ENCODE measurements at places on chromosomes 3 and 15. TPM values are rescaled to one million over a fixed set of nuclear protein-coding genes. Genes with fewer than 3 reads are reported as not detected.

DNA sequence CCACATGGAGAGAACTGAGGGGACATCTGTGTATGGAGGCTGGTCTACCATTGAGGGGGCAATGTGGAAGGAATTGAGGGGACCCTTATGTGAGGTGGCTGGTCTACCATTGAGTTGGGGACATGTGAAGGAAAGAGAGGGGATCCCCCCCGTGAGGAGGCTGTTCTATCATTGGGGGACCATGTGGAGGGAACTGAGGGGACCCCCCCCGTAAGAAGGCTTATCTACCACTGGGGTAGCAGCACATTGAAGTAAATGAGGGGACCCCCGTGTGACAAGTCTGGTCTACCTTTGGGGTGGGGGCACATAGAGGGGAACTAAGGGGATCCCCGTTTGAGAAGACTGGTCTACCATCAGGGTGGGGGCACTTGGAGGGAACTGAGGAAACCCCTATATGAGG lies 158.0 kb downstream of the FBLN2 start:
- peak; percentile 2 for DNase-seq
- no peak overlapping the region for H3K27ac ChIP-seq
- no peak overlapping the region for H3K4me3 ChIP-seq
- no peaks in the 10 kb centered on the region for H3K36me3 ChIP-seq
- no peaks in the 10 kb centered on the region for H3K4me1 ChIP-seq

DNA sequence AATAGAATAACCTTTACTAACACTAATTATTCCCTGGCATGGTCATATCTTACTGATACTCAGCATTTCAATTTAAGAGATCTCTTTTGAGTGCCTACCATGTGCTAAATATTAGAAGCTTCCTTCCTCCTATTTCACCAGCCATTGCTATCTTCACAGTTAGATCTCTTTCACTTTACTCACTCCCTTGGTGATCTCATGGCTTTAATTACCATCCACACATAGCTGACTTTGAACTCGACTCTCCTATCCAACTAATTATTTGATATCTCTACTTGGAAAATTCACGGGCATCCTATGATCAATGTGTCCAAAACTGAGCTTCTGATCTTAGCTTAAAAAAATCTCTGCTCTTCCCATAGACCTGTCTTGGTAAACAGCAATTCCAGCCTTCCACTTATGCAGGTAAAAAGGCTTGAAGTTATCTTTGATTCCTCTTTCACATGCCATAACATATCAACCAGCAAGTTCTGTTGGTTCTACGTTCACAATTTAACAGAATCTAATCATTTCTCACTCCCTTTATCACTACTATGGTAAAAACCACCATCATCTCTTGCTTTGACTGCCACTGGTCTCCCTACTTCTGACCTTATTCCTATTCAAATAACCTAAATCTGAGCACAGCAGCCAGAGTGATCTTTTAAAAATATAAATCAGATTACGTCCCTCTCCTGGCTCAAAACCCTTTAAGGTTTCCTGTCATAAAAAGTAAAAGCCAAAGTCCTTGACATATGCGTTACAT lies 41.8 kb downstream of the HLTF start:
- no peak overlapping the region for H3K27ac ChIP-seq
- H3K27me3 ChIP-seq: no peaks in the 10 kb centered on the region
- H3K4me1 ChIP-seq: no peaks in the 10 kb centered on the region
- DNase-seq: no peak
- H3K4me3 ChIP-seq: no peak overlapping the region
- H3K36me3 ChIP-seq: peaks cover 38% of the 10 kb centered on the region

DNA sequence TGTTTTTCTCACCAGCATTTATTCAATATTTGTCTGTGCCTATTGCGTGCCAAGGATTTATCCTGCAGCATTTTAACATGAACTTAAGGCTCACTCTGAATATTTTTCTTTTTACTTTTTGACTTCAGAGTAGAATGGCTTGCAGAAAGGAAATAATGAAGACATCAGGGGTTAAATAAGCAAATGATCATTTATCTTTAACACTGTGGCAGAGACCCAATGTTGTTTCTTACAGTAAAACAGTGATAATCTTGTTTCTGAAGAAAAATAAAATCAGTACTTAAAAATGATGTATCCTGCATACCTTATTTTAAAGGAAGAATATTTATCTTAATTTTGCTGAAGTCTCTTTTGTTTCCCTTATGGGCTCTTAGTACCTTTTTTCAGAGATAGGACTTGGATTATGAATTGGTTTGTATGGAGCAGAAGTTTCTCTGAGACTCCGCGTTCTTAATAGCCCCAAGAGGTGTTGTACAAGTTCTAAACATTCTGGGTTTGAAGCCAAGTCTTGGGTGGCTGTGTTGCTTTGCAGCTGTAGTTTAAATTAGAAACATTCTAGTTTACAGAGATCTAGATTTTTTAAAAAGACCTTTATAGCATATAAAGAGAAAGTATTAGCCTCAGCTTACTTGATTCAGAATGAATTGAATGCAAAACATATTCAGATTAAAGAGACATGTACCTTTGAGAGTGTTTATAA lies 40.5 kb downstream of the COL6A6 start:
- no peak overlapping the region for H3K4me3 ChIP-seq
- H3K36me3 ChIP-seq: no peaks in the 10 kb centered on the region
- H3K4me1 ChIP-seq: no peaks in the 10 kb centered on the region
- H3K27ac ChIP-seq: no peak overlapping the region

DNA sequence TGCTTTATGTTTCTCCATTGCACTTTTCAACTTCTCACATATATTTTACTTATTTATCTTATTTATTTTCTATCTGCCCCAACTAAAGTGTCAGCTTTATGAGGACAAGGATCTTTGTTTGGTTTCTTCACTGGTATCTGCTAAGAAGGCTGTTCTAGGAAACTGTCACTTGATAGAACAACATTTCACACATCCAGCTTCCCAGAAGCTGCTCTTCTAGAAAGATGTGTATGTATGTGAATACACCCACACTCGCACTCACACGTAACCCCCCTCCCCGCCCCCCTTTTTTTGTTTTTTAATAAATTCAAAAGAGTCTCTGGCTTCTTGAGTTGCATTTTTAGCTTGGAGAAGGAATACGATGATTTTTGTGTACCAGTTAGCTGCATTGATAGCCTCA lies 143.1 kb downstream of the AKAP13 start:
- no peak overlapping the region for H3K27ac ChIP-seq
- H3K4me3 ChIP-seq: no peak overlapping the region
- no peaks in the 10 kb centered on the region for H3K27me3 ChIP-seq
- DNase-seq: no peak

DNA sequence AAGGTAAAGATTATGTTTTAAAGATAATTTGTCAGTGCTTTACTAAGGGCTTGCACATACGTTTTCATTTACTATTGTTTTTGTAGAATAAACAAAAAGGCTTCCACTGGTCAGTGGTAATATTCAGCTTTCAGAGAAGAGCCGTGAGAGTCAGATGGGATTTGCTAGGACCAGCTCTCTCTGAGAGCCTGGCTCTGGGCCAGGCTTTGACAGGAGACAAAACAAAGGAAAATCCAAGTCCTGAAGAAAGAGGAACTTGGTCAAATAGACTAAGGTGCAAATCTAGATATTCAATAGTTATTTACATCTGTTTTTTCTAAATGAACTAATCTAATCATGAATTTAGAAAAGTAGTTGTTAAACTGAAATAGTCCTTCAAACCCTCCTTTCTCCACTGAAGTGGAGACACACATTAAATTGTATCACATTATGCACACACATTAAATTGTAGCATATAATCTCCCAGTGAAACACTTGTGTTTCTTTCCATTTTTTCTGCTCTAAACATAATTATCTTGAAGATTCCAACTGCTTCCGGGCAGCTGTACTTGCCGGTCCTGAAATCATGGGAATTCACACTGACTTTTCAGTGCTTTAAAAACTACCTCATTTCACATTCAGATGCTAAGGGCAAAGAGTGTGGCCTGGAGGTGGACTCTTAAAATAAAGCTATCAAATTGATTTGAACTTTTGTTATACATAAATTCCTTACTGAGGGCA lies 55.1 kb upstream of the FILIP1L start:
- H3K27ac ChIP-seq: no peak overlapping the region
- H3K27me3 ChIP-seq: no peaks in the 10 kb centered on the region
- peak; percentile 51 for DNase-seq
- H3K36me3 ChIP-seq: no peaks in the 10 kb centered on the region

DNA sequence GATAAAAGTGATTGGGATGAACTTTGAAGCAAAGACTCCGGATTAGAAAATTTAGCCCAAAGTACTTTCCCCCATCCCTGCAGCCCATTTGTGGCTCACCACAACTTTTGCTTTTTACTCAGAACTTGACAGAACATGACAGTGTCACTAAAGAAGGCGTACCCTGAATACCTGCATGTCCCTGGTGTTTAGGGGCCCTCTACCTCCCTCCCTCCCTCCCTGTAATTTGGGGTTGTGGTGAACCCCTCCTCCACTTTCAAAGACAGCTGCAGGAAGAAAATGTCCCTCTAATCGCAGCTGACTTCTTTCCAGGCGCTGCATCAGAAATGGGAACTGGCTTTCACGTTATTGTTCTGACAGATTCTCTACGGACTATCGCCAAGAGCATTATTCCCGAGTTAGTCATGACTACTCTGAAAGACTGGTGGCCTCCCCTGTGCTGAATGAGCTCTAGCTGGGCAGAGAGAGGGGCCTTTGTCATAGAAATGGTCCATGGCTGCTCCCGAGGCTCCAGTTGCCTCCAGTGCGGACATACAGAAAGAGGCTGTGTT lies 93.2 kb upstream of the ARHGEF3 start:
- H3K27me3 ChIP-seq: no peaks in the 10 kb centered on the region
- no peak overlapping the region for H3K4me3 ChIP-seq
- DNase-seq: no peak
- H3K36me3 ChIP-seq: no peaks in the 10 kb centered on the region
- H3K27ac ChIP-seq: no peak overlapping the region

- no peak overlapping the region for H3K27ac ChIP-seq
- no peaks in the 10 kb centered on the region for H3K27me3 ChIP-seq
- H3K4me1 ChIP-seq: peaks cover 3% of the 10 kb centered on the region
- H3K36me3 ChIP-seq: no peaks in the 10 kb centered on the region
Observed at GRCh38 chr15:76185716-76186115, 125.6 kb downstream of the ETFA start.

MESP1 gene
- polyA plus RNA-seq: 0.43 TPM

DUOX1 gene
- 0.11 TPM for polyA plus RNA-seq

DNA sequence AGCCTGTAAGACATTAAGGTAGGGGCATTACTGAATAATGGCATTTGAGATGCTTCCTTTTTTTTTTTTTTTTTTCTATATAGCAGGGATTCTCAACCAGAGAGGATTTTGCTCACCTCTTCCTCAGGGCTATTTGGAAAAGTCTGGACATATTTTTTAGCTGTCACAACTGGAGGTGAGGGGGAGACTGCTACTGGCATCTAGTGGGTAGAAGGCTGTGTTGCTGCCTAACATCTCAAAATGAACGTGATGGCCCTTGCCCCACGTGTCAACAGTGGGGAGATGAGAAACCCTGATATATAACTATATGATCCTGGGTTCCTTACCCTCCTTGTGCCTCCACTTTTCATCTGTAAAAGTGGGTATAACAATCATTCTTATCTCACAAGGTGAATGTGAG lies 71.9 kb downstream of the CADPS start:
- DNase-seq: no peak
- H3K27me3 ChIP-seq: no peaks in the 10 kb centered on the region
- no peaks in the 10 kb centered on the region for H3K36me3 ChIP-seq
- H3K4me1 ChIP-seq: no peaks in the 10 kb centered on the region

- H3K27me3 ChIP-seq: no peaks in the 10 kb centered on the region
- peaks cover 32% of the 10 kb centered on the region for H3K36me3 ChIP-seq
- no peak overlapping the region for H3K4me3 ChIP-seq
- H3K4me1 ChIP-seq: no peaks in the 10 kb centered on the region
Observed at GRCh38 chr15:44569316-44569715, 32.4 kb downstream of the EIF3J start.

DNA sequence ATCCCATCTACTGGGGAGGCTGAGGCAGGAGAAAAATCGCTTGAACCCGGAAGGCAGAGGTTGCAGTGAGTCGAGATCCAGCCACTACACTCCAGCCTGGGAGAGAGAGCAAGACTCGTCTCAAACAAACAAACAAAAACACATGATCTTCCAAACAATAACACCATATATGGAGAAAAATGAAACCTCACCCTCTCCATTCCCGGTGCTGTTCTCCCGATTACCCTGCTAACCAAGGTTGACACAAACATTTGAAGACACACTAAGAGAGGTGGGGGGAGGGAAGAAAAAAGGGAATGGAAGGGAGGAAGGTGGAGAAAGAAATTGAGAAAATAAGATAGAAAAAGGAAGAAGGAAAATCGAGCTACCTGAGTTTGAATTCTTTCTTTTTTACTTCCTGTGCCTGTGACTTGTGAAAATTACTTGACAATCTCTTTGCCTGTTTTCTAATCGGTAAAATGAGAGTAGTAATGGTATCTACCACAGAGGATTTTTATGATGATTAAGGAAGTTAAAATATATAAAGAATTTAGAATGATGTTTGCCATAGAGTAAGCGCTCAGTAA lies 1.1 kb upstream of the PLSCR2 start:
- DNase-seq: no peak
- no peaks in the 10 kb centered on the region for H3K36me3 ChIP-seq
- no peak overlapping the region for H3K4me3 ChIP-seq
- H3K4me1 ChIP-seq: no peaks in the 10 kb centered on the region
- H3K27me3 ChIP-seq: no peaks in the 10 kb centered on the region

DNA sequence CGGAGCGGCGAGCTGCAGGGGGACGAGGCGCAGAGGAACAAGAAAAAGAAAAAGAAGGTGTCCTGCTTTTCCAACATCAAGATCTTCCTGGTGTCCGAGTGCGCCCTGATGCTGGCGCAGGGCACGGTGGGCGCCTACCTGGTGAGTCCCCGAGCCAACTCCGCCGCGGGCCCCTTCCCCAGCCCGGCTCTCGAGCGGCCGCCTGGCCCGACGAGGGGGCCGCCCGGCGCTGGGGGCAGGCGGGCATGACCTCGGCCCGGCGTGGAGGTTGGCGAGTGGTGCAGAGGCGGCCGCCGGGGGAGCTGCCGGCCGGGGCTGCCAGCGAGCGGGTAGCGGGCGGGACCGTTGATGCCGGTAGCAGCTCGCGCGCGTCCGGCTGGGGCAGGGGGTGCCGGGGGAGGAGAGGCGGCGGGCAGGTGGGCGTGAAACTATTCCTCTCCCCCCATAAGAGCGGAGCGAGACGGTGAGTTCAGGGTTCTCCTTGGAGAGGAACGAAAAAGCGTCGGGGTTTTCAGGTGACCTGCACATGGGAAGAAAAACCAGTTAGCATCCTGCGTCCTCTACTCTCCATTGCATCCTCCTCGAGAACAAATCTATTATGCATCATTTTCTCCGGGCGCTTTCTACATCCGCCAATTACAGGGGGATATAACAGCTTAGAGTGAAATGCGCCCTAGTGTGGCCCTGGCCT lies 585 bp downstream of the SLCO3A1 start:
- peaks cover 39% of the 10 kb centered on the region for H3K4me1 ChIP-seq
- peak; percentile 86 for DNase-seq
- H3K36me3 ChIP-seq: no peaks in the 10 kb centered on the region
- peak overlapping the region; percentile 95 for H3K27ac ChIP-seq
- peak overlapping the region; percentile 42 for H3K4me3 ChIP-seq
